ENCODE measurements at places on chromosomes 16 and 17. TPM values are rescaled to one million over a fixed set of nuclear protein-coding genes. Genes with fewer than 3 reads are reported as not detected.

GRCh38 chr16:53159781-53160436, 105.1 kb downstream of the CHD9 start:
- DNase-seq = peak; percentile 48

- DNase-seq = no peak
Observed at GRCh38 chr17:78147315-78147998, 1.3 kb downstream of the C17orf99 start.

DNA sequence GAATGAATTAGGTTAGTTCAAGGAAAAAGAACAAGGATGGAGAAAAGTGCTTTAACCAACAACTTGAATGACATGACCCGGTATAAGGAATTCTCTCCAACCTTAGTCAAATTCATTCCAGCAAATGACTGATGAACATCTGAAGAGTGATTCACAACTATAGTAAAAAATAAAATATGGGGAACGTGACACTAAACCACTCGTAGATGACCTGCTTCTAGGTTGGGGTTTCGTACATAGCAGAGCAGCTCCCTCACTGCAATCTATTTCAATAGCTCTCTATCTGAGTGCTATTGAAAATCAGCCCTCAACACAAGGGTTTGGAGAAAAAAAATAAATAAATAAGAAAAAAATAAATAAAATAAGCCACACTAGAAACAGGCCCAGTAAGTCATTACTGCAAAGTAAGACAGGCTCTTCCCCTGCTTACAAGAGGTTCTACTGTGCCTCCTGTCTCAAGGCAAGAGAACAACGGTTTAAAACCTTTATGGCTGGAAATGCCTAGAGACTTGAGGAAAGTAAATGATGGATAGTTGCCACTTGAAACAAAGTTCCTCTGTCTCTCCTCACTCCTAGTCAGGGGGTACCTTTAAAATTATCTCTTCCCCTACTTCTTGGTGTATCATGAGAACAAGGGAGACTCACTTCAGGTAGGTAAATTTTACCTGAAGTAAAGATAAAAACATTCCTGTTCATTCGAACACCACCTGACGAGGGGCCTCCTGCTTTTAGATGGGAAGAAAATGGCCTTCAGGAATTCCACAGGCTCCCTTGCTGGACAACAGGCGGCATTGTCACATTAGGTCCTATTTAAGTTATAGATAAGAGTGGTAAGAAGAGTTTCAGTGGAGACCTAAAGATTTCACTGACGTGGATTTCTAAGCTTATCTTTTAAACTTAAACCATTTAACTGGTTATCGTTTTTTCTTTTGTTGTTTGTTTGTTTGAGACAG, 20.5 kb downstream of the COG7 start:
- DNase-seq = no peak

DNA sequence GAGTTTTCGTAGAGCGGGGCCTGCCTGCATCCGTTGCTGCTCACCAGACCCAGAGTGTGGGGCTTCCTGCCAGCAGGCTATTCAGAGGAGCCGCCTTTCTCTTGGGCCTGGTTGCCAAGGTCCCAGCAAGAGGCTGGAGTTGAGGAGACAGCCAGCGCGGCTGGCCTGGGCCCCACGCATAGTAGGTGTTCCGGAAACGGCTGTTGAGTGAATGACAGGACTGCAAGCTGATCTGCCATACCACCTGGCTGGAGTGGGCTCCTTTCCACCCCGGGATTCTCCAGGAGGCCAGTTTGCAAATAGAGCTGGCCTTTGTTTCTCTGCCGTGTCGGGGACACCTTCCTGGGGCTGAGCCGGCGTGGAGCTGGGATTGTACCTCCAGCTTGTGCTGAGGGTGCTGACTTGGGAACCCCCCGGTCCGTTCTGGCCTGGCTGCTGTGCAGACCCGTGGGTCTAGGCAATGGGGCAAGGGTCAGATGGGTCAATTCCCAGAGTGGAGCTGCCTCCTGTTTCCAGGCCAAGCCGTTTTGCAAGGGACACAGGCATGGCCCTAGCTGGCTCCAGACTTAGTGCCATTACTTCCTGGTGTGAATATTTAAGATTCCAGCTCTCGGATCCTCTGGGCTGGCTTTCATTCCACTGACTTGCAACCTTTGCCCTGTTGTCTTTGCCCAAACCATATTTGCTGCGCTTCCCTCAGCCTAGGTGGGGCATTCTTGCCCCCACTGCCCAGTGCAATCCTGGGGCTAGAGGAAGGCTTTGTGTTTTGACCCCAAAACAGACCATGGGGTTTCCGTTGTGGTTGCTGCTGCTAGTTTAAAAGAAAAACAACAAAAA, 68.8 kb downstream of the CMIP start:
- DNase-seq = no peak

DNA sequence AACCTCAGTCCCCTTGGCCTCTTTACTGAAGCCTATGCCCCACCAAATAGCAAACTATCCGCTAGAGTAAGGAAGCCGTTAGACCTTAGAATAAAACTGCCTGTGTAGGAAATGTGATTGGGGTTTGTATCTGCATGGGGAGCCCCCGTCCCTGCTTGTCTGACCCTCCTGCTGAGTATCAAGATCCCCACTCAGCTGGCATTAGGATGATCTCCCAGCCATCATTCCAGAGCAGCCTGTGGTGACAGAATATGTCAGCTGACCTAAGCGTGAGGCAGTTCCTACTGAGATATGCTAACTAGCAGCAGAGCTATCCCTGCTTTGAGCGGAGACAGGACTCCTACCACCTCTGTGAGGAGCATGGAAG, 645 bp upstream of the GFOD2 start:
- peak; percentile 46 for DNase-seq

- no peak for DNase-seq
Observed at GRCh38 chr16:23081675-23082119, 67.6 kb downstream of the USP31 start.

DNA sequence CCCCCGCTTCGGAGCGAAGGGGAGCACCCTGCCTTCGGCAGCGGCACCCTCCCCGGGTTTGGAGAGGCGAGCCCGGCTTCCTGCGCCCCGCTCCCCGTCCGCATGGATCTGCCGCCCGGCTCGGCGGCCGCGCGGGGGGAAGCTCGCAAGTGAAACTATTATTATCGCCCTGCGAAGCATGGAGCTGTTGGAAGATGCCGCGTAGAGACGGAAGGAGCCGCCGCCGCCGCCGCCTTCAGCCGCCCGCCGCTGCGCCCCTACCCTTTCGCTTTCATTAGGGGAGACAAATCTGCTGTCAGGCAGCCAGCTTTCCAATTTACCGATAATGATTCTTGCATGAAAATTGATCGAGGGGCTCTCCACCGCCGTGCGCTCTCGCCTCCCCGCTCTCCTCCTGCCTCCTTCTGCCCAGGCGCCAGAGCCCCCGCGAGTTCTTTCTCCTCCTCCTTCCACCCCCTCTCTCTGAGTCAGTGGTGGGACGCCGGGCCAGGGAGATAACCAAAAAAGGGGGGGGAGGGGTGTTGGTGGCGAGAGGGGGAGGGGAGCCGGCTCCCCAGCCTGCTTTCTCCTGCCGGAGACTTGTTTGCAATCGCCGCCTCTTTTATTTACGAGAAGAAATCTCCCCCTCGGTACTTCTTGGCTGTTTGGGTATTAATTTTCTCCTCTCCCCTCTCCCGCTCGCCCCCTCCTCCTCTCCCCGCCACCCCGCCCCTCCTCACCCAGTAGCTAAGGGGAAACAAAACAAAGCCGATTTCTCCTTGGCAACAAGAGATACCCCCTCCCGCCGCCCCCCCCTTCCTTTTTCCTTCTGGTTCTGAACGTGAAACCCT, 58.0 kb upstream of the GSE1 start:
- peak; percentile 74 for DNase-seq

DNA sequence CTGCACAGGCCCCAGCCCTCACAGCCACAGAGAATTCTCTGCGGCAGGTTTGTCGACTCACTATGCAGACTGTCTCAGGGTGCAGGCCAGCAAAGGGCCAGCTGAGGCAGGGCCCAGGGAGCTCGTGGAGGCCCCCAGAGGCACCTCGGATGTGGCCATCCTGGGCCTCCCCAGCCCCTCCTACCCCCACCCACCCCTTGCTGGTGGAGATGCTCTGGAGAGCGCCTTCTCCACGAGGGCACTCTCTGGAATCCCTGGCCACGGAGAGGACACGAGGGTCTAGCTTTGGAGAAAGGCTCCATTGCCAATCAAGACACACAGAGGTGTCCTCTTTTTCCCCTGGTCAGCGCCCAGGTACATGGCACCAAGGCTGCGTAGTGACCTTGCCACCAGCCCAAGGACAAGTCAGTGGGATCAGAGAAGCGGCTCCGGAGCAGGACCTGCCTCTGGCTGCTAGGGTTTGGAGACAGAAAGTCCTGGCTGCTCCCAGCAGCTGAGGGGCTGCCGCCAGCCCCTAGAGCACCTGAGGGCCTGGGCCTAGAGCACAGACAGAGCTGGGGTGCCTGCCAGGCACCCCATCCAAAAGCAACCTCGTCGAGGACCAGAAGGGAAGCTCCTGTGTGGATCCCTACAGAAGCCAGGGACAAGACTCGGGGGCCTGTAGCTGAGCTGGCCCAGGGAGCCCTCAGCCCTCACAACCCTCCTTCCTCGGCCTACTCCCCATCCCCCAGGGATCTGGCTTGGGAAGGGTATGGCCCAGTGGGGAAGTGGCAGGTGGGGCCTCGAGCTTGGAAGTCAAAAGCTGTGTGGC, 18.7 kb downstream of the ARL2BP start:
- DNase-seq = no peak

- DNase-seq = no peak
Observed at GRCh38 chr16:20781697-20782096, 17.9 kb downstream of the ACSM3 start.

GRCh38 chr17:81528651-81529436, 667 bp downstream of the FSCN2 start:
- DNase-seq = no peak

GRCh38 chr17:8055851-8056231, 17.0 kb downstream of the ALOX15B start:
- DNase-seq = no peak

The TRPV3 gene
- 0.37 TPM for total RNA-seq

The ABCA10 gene
- 0.32 TPM for total RNA-seq

The MYL11 gene
- not detected for total RNA-seq

The CPHXL2 gene
- total RNA-seq = not detected

The MBTPS1 gene
- total RNA-seq = 49.3 TPM

The TERB1 gene
- not detected for total RNA-seq

The FTSJ3 gene
- total RNA-seq = 62.2 TPM

The USP6 gene
- total RNA-seq = 0.10 TPM

The SEC14L1 gene
- total RNA-seq = 88.8 TPM

The ZNF263 gene
- total RNA-seq = 24.3 TPM

The CLEC19A gene
- not detected for total RNA-seq

All from activated CD8-positive, alpha-beta T cell treated with anti-CD3 and anti-CD28 coated beads, Interleukin-2, amount 10 ng/mL, durations not matched to agents 7 days and 5 days (primary cell).